Forelimb muscle (tissue), 1 donor: ENCODE measurements at places on chromosomes 4 and X.
A peak's percentile ranks its signal among the peaks of the same experiment; 100 is the strongest.

- DNase-seq, result no peak
Observed at GRCh38 chrX:40177942-40178715, 80.4 kb upstream of the BCOR start.

GRCh38 chr4:143381189-143382118 lies 44.8 kb downstream of the GAB1 start:
- DNase-seq, result peak; percentile 92

- no peak for DNase-seq
Observed at GRCh38 chr4:71524756-71525155, 185.9 kb downstream of the SLC4A4 start.

GRCh38 chrX:129493643-129494042 lies 29.6 kb downstream of the SMARCA1 start:
- no peak for DNase-seq

- DNase-seq, result no peak
Observed at GRCh38 chrX:12494400-12495138, 296.6 kb upstream of the PRPS2 start.

GRCh38 chrX:374596-374995 lies 12.1 kb downstream of the PPP2R3B start:
- DNase-seq, result no peak

GRCh38 chr4:89305712-89306437 lies 1.7 kb downstream of the GPRIN3 start:
- no peak for DNase-seq

DNA sequence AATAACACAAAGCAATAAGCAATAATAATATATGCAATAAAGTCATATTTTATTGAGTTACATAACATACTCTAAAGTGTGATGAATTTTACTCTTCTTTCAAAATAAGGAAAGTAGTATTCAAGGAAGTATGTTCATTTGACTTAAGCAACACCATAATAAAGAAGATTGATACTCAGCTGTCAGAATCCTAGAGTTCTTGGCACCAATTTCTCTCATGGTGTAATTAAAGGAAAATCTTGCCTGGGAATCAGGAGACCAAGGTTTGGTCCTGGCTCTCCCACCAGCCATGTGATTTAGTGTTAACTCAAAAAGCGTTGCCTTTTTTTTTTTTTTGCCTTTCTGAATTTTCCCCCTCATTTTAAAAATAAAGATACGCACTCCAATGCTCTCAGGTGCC lies 17.1 kb downstream of the MYOZ2 start:
- no peak for DNase-seq

GRCh38 chrX:11180571-11180970 lies 69.4 kb downstream of the HCCS start:
- no peak for DNase-seq
